ENCODE measurements at places on chromosomes 2 and 18.

- DNase-seq = no peak
These were observed 983 bp downstream of the MTX2 start for GRCh38 chr2:176270100-176270750.

- DNase-seq = no peak
These were observed 208.3 kb downstream of the NDUFA10 start for GRCh38 chr2:239816576-239817467.

DNA sequence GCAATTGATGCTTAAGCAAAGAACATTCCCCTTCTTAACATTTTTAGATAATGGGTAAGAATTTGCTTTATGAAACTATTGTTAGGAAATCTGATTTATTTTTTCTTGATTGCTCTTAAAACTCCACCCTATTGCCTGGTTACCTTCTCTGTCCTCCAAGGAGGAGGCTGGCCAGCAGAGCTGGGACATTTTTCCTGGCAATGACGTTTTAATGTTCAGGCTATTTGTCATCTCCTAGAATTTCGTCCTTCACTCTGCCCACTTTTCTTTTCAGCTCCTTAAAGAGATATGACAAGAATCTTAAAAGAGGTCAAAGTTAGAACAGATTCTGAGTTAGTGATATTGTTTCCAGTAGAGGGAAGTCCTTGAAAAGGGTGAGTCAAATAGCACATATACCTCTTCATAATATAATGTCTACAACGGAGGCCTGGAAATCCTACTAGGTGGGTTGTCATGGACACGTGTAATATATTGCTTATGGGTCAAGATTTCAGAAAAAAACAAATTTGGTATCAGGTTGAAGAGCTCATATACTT is 141.0 kb downstream of the CMPK2 start:
- DNase-seq = no peak

DNA sequence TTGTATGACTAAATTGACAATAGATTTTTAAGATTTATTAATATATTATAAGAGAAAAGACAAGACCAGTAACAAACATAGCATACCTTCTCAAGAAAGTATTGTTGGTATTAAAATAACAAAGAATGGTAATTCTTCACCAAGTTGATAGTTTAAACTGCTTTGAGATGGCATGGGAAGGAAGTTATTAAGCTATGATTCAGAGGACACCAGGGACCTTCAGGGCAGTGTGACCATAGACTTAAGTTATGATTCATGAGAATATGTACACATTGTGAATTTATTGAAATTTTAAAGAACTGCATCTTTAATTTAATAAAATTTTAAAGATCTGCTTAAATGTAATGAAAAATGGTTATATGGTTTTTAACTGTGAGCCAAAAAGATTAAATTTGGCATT is 205.7 kb downstream of the DSEL start:
- DNase-seq = peak; percentile 51

DNA sequence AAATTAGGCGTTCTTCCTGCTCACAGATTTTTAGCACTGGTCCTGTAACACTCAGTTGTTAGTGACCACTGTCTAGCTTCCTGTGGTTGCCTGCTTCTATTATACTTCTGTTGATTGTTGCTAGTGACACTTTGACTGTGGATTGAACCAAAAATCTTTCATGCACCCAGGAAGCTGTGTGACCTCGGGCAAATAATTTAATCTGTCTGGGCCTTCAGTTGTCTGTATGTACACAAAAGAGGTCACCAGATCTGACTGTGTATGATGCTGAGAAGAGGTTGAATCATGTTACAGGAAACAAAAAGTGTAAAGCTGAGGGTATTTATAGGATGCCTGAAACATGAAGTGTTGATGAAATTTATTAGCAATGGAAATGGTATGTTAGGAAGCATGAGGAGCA is 12.7 kb downstream of the ICOS start:
- peak; percentile 54 for DNase-seq

DNA sequence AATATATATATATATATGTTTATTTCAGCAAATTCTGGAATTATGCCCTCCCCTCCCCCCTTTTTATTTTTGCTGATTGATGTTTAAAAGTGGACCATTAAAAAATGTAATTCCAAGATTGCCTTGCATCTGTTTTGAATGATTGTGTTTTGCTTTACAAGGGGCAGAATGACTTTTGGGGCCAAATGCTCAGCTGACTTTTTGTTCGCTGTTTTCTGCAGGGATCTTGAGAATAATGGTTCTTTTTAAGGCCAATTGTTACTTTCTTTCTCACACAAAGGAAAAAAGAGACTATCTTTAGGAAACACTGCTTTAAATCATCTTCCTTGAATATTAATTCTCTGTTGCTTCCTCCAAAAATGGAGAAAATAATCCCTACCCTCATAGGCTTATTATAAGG is 95.9 kb downstream of the FMNL2 start:
- no peak for DNase-seq

DNA sequence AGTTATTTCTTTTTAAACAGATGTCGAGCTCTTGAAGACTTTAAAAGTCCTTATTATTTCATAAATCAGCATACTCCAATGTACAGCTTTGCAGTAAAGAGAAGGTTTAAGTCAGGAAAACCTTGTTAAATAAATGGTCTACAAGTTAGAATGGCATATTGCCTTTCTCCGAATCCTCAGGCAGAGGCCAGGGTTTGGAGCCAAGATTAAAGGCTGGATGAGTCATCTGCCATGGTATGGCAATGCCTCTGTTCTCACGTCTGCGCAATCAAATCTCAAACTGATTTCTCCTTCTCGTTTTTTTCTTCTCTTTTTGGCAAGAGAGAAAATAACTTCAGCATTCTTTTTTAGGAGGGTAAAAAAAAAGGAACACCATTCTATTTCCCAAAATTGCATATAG is 5.6 kb upstream of the KCNJ3 start:
- no peak for DNase-seq

- DNase-seq = no peak
These were observed 53.5 kb upstream of the TCF4 start for GRCh38 chr18:55641486-55641885.

DNA sequence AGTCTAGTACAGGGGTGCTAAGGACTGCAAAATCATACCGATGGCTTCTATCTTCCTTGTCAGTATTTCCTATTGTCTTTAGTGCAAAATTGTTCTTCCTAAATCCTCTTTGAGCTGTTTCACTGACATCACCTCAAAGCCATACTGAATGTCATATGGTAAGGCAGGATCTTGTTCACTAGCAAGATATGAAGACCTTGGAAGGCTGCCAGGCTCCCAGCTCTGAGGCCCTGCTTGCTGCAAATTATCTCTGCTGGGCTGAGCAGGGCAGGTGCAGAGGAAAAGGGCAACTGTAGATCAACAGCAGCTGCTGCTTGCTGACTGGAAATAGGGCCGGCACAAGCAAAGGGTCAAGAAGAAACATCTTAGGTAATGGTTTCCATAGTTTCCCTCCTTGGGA is 58.2 kb downstream of the PMAIP1 start:
- peak; percentile 77 for DNase-seq

GRCh38 chr2:59694176-59694575 is 859.3 kb downstream of the BCL11A start:
- no peak for DNase-seq

- no peak for DNase-seq
These were observed 26.6 kb upstream of the IHH start for GRCh38 chr2:219087361-219087760.

GRCh38 chr2:65396348-65397026 is 35.9 kb downstream of the SPRED2 start:
- DNase-seq = peak; percentile 44

- DNase-seq = peak; percentile 45
These were observed 158.6 kb upstream of the RBMS1 start for GRCh38 chr2:160652236-160652635.

DNA sequence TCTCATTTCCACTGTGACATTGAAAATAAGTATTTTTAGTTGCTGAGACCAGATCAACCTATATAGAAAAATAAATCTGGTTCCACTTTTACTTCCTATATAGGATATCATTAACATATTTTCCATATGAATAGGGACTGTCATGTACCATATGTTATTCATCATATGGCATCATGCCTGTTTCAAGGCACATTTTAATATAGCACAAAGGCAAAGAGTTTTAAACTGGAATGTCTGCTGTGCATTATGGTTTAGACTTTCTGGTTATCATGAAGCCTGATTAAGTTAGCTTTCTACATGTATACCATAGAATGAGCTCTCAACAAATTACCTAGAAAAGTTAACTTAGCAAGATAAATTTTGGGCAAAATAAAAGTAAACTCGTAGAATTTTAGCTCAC is 53.0 kb upstream of the ACYP2 start:
- DNase-seq = no peak

DNA sequence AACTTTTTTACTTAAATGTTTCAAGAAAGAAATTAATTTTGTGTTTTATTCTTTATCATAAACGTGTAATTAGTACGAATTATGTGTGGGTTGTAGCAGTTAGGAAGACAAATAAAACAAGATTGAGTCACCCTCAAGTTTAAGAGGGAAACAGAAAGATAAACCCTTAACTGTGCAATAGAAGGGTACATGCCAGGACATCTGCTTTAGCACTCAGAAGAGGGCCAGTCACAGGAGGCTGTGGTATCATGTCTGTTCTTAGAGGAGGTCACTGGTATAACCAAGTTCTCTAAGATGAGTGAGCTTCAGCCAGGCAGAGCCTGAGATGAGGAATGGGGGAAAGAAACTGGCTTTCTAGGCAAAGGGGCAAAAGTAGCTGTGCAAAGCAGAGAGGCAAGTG is 42.4 kb upstream of the GRHL1 start:
- DNase-seq = peak; percentile 29

GRCh38 chr2:45983213-45983612 is 314.0 kb upstream of the EPAS1 start:
- no peak for DNase-seq

- DNase-seq = no peak
These were observed 53.8 kb downstream of the TRAPPC12 start for GRCh38 chr2:3433339-3433699.

DNA sequence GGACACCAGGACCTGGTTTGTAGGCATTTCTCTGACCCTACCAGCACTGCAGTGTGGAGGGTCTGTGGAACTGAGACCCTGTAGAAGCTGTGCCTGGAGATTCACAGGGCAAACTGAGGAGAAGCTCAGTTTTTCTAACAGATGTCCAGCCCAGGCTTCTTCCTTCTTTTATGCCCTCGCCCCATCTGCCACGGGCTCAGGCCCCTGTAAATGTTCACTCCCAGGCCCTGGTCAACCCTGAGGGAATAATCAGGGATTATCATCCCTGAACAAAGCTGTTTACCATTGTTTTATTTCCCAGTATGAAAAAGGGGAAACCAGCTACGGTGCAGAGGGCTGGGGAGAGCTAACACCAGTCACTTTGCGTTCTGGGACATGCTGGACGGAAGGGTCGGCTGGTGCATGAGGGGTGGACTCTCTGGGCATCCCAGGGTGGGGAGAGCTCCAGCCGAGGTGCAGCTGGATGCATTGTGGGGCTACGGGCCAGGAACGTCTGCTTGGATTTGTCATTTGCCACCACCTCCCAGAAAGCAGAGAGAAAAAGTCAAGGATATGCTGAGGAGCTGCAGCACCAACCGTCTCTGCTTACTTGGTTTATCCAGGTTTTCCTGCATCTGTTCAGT is 183.8 kb downstream of the TFCP2L1 start:
- no peak for DNase-seq

GRCh38 chr18:13538630-13539029 is 187.7 kb downstream of the FAM210A start:
- no peak for DNase-seq

All from choroid plexus epithelial cell (primary cell).